ENCODE measurements at places on chromosomes 16 and 17.

- DNase-seq = no peak
Measured at GRCh38 chr17:21378553-21378952, 2.4 kb downstream of the KCNJ12 start.

DNA sequence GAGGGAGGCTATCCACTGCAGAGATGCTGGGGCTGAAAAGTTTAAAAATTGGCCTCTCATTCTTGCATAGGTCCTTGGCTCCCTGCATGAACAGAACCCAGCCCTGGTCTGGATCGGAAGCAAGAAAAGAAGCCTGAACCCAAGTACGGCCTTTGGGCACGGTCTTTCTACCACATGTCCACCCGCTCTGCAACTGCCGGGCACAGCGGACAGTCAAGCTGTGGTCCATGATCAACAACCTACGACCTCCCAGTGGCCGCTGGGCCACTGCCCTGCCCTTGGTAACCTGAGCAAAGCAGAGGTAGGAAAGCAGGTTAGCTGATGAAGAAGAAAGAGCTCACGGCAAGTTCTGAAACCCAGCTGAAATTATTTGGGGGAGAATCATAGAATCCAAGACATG, 3.6 kb downstream of the ABCC12 start:
- no peak for DNase-seq

DNA sequence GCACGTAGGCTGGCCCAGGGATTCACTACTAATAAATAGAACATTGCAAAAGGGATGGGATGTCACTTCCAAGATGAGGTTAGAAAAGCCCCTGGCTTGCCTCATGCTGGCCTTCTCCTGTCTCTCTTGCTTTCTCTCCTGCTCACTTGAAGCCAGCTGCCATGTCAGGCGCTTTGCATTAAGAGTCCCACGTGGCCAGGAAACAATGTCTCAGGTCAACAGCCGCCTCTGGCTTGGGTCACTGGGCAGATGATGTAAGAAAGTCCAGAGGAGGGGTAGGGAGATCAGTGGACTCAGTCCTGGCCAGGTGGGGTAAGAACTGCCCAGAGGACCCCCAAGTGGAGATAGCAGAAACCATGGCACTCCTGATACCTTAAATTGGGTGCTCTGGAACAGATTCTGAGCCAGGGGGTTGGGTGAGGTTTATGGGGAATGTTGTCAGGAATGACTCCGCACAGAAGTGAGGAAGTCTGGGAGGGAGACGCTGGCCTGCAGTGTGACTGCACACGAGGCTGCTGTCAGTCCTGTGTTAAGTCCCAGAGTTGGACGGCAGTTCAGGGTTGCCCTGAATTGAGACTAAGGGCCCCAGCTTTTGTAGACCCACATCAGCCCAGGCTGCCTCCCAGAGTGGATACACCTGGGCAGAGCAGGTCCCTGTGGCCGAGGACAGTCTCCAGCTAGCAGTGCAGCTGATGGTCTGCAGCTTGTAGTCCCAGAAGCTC, 17.7 kb downstream of the C16orf82 start:
- no peak for DNase-seq

GRCh38 chr16:80570106-80570478, 29.3 kb downstream of the DYNLRB2 start:
- DNase-seq = no peak

DNA sequence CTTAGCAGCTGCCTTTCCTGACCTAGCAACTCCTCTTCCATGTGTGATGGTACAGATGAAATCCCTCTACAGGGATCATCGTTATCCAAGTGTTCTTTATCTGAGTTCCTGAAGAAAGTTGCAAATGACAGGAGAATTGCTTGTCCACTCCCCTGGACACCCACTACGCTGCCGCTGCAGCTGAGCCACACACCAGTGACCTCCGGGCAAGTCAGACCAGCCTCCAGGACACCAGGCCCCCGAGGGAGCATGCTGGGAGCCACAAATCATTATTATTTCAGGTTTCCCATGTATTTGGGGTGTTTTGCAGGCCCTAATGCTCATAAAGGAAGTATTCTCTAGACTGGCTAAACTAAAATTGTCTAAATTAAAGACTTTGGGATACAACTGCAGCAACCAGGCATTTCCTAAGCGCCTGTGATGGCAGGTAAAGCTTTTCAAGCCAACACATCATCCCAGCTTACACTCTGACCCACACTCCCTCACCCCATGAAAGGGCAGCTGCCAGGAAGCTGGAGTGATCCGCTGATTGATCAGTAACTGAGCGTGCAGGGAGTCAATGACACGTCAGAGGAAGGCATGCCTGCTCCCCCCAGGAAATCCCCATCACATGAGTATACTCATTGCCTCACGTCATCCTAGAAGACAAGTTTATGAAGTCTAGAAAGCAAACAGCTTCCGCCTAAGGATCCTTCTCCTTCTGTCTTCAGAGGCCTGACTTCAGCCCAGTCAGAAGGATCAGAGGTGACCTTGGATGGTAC, 14.4 kb downstream of the FA2H start:
- no peak for DNase-seq

- no peak for DNase-seq
Measured at GRCh38 chr17:40457964-40458791, 14.9 kb downstream of the IGFBP4 start.

DNA sequence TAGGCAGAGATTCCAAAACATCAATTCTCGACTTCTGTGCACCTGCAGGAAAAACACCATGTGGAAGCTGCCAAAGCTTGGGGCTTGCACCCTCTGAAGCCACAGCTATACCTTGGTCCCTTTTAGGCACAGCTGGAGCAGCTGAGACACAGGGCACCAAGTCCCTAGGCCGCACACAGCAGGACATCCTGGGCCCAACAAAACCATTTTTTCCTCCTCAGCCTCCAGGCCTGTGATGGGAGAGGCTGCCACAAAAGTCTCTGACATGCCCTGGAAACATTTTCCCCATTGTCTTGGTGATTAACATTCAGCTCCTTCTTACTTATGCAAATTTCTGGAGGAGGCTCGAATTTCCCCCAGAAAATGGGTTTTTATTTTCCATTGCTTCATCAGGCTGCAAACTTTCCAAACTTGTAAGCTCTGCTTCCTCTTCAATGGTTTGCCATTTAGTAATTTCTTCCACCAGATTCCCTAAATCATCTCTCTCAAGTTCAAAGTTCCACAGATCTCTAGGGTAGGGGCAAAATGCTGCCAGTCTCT, 24.3 kb upstream of the COL1A1 start:
- no peak for DNase-seq

DNA sequence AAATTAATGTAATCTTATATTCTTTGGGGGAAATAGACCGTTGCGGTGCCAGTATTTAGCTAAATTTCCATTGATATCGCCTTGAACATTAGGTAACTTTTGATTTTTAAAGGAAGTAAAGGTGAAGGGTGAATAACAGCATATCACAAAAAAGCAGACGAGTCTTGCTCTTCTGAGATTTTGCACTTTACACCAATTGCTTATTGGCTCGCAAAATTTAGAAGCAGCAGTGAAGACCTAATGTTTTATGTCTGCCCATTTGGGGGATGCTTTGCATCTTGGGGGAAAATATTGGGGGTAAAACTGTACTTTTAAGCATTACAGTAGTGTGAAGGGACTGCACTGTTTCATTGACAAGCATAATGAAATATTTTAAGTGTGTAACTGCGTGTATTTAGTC, 934 bp downstream of the MAP2K6 start:
- DNase-seq = no peak

DNA sequence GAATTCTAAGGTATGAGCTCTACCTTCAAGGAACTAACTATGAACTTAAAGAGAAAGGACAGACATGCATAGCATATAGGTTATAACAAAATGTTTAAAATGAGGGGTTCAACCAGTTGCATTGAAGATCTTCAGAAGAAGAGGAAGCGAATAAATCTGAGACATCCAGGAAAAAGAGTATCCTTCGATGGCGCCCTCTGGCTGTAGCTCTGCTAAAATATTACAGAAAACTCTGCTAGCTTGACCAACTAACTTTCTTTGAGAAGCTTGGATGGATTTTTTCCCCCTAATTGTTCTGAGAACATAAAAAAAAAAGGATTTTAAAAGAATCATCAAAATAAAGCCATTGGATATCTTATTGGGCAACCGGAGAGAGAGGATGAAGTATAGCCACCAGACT, 659.9 kb upstream of the SOX9 start:
- DNase-seq = no peak

GRCh38 chr17:17304521-17304985, 1.4 kb downstream of the NT5M start:
- DNase-seq = no peak

GRCh38 chr17:16377941-16378341, 3.0 kb upstream of the UBB start:
- no peak for DNase-seq

GRCh38 chr16:27822996-27823395, 240.5 kb downstream of the GSG1L start:
- DNase-seq = no peak

- no peak for DNase-seq
Measured at GRCh38 chr16:3193221-3194212, 5.5 kb downstream of the OR1F1 start.

- DNase-seq = no peak
Measured at GRCh38 chr17:29828676-29829284, 101.2 kb downstream of the SSH2 start.

GRCh38 chr17:10771148-10771547, 32.8 kb downstream of the TMEM238L start:
- DNase-seq = no peak

- no peak for DNase-seq
Measured at GRCh38 chr16:50956637-50957036, 194.4 kb downstream of the SALL1 start.

DNA sequence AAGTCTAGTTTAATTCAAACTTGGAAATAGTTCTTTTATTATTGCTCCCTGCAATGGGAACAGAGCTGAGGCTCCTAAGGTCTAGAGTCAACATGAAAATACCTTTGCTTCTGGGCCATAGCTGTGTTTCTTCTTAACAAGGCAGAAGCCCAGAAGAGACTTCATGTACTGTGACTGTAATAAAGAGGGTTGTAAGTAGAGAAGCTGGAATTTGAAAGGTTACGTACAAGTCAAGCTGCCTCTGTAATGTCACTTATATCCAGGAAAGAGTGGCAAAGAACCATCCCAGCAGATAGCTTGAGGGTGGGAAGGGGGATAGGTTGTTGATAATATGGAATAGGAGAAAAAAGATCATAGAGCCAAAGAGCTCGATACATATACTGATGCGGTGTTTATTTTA, 248.6 kb downstream of the WWOX start:
- no peak for DNase-seq

DNA sequence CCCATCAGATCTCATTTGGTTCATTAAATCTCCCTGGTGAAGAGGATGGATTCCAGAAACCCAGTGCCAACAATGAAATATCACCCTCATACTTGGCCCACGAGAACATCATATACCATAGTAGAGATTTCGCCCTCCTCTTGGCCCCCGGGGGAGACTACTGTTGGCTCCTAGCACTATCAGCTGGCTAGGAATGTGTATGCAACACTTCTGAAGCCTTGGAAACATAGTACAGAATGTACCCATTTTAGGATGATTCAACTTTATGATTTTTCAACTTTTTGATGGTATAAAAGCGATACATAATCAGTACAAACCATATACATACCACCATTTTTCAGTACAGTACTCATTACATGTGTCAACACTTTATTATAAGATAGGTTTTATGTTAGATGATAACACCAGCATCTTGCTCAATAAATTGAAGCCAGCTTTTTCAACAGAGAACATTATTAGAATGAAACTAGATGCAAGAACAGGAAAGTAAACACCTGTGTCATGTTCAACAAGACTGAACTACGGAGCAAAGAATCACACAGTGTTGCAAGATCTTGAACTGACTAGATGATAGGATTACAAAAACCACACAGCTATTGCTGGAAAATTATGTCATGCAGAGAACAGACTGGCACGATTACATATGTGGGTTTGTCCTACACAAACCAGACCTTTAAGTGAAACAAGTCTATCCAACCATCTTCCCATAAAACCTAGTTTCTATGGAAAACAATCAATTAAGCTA, 17.2 kb downstream of the RSL1D1 start:
- DNase-seq = no peak

- no peak for DNase-seq
Measured at GRCh38 chr16:24041834-24042631, 206.2 kb downstream of the PRKCB start.

GRCh38 chr17:12512694-12513355, 152.9 kb upstream of the MYOCD start:
- DNase-seq = no peak

DNA sequence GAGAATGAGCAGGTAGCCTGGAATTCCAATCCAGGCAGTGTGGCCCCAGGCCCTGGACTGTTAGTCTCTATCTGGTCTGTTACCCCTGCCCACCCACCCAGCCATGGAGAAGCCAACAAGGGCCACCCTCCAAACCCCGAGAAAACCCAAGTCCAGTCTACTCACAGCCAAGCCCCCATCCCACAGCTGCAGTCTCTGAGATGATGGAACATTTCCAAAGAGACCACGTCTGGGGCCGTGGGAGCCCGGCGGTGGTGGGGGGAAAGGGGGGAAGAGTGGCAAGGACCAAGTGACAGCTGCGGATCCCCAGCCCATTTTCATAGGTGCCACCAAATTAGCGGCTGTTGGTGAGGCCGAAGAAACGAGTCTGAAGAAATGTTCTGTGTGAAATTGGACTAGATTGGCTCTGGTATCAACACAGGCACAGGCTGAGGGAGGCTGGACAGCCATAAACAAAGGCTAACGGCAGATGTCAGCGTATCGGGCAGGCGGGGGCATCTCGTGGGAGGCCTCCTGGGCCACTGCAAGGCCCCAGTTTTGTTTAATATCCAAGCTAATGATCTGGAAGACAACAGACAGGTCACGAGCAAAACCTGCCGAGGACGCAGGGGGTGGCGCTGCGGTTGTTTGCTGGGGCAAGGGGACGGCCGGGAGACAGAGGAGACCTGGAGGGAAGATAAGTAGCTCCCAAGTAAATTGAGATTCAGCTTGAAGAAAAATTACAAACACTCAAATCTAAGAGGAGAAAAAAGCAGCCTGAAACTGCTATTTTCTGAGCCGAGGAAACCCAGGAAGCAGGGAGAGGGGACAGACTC, 53.4 kb downstream of the RBFOX3 start:
- no peak for DNase-seq

DNA sequence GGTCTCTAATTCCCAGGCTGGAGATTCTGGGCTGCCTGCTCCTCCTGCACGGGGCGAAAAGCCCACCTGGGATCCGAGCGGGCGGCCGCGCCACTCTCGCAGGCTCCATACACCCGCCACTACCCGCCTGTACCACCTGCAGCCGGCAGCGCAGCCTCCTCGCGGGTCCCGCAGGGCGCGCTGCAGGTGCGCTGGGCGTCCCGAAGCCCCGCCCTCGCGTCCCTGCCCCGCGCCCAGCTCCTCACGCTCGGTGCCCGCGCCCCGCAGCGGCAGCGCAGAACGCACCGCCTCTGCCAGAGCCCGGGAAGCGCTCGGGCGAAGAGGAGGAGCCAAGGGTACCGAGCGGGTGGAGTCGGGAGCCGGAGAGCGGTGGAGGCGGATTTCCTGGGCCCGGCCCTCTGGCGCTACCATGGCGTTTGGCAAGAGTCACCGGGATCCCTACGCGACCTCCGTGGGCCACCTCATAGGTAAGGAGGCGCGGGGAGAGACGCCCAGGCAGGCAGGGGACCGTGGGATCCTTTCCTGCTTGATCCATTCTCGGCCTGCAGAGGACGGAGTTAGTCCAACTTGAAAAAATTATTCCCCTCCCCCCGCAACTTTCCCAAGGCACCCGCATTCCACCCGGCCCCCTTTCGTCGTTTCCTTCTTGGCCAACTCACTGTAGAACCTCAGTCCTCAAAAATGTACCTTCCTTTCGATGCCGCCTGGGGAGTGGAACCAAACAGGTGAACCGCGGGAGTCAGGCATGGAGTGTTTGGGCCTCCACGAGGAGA, at the start of gene TOM1L1:
TSS of gene TOM1L1 (plus strand) at position 396 of the 773 bp plus-strand sequence. CDS start at position 410, 14 bp downstream.
- DNase-seq = peak; percentile 46

Data from NCI-H187 treated with DMSO at 0.1 percent for 48 hours (cell line).